NK-92 treated with Interleukin-12 subunit alpha and Interleukin-12 subunit beta, amount 100 ng/mL, for 24 hours (cell line): ENCODE measurements at places on chromosomes 13 and 19.

DNA sequence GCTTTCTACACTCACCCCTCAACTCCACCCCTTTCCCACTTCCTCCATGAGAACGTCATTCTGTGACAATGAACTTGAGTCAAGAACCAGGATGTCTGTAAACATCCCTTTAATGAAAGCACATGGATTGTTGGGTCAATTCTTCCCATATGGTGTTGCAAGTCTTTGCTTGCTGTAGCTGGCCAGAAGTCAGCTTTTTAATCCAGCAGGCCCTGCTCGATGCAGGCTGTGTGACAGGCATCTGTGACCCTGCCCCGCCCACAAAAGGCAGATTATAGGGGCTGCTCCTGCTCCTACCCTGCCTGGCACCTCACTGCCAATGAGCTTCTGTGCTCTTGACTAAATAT lies 78.0 kb downstream of the STARD13 start:
- no peak for DNase-seq

- DNase-seq = no peak
Measured at GRCh38 chr13:105278943-105279381, 1256.5 kb downstream of the EFNB2 start.

DNA sequence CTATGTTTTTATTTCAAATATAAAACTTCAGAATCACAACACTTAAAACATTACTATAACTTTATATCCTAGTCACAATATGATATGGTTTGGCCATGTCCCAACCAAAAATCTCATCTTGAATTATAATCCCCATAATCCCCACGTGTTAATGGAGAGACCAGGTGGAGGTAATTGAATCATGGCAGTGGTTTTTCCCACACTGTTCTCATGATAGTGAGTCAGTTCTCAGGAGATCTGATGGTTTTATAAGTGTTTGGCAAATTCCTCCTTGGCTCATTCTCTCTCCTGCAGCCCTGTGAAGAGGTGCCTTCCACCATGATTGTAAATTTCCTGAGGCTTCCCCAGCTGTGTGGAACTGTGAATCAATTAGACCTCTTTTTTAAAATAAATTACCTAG lies 307.6 kb downstream of the SPRY2 start:
- no peak for DNase-seq

GRCh38 chr13:36543671-36544070 lies 111.4 kb downstream of the CCNA1 start:
- no peak for DNase-seq

- DNase-seq = no peak
Measured at GRCh38 chr19:5717215-5717935, 2.6 kb downstream of the LONP1 start.

DNA sequence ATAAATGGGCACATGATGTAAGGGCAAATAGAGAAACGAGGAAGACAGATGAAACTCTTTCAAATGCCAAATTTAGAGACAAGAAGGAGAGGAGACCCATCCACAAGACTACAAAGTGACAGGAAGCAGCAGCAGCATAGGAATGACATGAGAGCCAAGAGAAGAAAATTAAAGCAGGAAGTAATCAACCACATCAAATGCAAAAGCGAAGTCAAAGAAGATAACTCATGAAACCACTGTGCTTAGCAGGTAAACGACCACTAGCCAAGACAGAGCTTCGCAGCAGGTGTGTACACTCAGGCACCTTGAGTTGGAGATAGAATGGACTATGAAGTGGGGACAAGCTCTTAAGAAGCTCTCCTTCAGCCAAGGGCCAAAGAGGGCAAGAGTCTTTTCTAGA lies 64.1 kb downstream of the KLF12 start:
- DNase-seq = no peak

GRCh38 chr13:50991579-50992521 lies 82.3 kb downstream of the RNASEH2B start:
- no peak for DNase-seq

DNA sequence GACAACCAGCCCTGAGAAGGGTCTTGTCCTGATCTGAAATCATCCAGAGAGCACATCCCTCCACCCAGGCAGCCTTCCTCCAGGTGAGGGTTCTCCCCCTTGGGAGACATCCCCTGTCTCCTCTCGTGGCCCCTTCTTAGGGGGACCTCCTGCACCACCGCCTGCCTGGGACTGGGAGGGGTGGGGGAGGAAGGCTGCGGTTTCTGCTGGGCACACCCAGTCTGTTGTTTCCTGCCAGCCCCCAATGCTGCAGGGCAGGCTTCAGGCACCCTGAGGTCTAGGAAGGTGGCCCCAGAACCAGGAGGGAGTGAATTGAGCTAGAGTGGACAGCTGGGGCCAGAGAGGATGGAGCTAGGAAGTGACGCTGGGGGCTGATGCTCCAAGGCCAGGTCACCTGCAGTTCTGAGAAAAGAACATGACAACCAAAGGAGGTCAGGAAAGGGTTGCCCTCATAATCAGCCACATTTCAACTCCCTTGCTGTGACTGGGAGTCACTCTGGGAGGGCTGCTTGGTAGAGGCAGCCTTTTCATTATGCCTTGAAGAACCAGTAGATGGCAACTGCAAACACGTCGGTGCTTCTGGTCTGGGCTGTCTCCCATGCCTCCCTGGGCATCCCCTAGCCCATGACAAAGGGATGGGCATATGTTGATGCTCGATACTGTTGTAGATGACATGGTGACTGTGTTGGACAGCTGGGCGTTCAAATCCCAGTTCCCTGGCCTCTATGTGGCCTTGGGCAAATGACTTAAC lies 1.4 kb downstream of the ARHGEF18 start:
- DNase-seq = no peak
